Stimulated activated CD4-positive, alpha-beta T cell treated with anti-CD3 and anti-CD28 coated beads, Interleukin-15, amount 100 ng/mL, for 48 hours (primary cell): ENCODE measurements at places on chromosomes 2 and 18.

DNA sequence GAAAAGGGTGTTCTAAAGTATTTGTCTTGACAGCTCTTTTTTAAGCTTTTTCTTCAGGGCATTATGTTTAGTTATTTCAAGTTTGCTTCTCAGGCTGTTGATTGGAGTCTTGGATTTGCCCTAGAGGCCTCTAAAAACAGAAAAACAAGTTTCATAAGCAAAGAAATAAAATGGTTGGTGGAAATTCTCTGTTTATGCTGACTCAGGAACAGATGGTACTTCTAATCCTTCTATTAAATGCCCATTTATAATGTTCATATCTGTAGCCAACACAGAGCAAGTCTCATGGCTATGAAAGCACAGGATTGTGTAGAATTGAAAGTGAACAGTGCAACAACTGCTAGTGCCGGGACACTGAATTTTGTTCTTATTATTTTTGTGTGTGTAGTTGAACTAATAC lies 60.4 kb downstream of the KCNJ3 start:
- no peak for DNase-seq

DNA sequence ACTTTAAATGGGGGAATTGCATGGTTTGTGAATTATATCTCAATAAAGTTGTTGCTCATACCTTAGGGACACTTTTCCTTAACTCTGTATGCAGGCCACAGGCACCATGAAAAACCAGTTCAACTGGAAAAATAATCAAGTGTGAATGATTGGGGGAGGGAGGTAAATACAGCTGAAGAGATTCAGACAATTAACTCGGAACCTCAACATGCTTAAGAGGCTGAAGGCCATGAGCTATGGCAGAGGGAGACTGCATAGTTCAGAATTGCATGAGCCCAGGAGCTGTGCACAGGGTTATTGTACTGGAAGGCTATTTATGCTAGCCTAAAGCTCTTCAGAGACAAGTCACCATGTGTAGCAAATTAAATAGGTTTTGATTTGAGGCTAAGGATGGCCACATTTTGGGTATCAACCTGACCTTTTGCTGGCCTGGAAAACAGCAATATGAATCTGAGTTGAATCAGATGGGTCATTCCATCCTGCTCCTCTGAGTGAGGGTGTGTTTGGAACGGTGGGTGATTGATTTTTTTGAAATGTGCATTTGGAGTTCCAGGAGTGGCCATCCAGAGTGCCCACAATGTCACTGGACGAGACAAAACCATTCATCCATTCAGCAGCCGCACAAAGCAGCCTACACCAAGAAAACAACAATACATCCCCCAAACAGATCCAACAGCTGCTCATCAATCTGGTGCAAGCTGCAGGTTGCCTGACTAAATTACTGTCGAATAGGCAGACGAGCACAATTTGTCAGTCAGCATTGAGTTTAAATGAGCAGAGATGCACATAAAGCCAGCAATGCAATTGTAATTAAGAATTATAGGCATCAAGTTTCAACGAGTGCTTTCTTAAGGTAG lies 42.5 kb downstream of the HRH4 start:
- DNase-seq: no peak

GRCh38 chr18:42914476-42914875 lies 201.0 kb downstream of the RIT2 start:
- no peak for DNase-seq

DNA sequence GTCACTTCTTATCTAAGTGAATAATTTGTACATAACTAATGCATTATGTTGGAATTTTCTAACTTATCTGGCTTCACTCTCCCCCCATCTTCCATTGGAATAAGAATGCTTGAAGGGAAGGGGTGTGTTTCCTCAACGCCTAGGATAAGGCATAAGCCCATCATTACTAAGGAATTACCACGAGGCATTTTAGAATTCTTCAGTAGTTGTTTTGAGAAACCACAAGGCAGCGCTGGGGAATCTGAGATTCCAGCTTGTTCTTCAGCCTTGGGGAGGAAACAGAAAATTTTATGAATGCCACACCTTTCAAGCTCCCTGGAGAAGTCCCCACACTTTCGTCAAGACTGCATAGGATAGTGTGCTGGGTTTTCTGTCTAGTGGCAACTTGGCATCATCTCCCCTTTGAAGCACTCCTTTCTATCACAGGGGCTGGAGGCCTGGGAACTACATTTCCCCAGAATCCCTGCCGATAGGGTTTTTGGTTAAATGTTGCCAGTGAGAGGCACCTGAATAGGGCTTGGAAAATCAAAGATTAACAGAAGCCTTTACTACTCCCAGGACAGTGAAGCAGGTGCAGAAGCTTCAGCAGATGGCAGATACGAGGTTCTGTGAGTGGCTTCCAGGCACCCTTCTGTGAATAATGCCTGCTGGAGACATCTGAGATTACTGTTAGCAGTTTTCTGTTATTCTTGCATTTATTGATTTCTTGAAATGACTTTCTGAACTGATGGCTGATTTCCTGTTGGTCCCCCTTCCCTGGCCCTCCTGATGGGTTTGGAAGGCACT lies 192.7 kb upstream of the REV1 start:
- no peak for DNase-seq

DNA sequence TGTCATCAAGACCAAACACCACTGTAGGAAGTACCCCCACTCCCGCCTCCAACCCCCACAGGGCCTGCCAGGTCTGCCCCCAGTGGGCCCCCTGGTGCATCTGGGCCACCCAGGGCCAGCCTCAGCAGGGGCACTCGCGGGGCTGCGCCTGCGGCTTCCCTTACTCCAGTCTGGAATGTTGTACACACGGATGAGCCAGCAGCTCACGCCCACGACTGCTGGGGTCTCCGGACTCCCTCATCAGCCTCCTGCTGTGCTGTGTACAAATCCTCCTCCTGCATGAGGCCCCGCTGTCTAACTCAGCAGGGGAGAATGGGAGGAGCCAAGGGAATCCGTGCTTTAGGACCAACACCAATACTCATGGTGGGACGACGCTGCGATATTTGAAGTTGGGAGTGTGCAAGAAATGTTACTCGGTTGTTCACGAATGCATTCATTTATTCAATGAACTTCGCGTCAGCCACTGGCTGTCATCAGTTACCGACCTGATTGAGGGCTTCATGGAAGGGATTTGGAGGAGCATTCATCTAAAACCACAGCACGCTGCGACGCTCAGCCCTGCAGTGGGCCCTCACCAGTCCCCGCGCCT lies 654 bp upstream of the ASB1 start:
- no peak for DNase-seq

GRCh38 chr18:78672862-78673446 lies 306.7 kb upstream of the SALL3 start:
- DNase-seq: no peak

DNA sequence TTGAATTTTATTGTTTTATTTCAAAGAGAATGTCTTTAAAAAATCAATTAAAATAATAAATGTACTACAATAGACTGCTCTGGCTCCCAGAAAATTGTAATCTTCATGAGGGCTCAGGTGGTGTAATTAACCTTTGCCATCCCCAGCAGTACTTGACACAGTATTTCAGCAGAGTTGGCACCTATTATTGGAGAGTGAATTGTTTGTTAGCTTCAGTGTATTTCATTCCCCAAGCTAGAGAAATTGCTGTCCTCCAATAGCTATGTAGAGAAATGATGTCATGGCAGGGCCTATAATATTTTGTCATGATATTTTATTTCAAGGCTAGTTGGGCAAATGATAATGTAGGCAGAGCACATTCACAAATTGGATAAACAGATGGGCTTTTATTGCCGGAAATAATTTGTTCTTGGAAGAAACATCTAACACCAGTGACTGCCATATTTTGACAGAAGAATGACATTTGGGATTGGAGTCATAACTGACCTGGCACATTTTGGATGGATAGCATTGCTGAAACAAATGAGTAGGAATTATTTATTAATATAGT lies 712.0 kb upstream of the NXPH2 start:
- no peak for DNase-seq

DNA sequence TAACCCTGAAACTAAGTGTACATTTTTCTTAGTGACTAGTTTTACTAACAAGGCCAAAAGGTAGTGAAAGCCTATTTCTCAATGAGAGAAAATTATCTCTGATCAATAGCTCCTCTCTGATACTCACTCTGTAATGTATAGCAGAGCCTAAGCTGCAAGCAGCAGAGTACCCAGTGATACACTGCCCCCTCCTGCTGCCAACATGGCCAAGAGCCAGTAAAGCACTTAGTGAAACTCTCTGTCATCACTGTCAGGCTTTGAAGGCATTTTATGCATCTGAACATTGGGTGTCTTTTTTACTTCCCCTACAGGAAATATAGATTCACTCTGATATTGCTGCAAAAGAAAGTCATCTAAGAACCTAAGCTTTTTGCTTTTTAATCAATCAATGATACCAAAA lies 784.1 kb upstream of the CDH7 start:
- no peak for DNase-seq

GRCh38 chr2:236054621-236055305 lies 113.4 kb downstream of the GBX2 start:
- no peak for DNase-seq

DNA sequence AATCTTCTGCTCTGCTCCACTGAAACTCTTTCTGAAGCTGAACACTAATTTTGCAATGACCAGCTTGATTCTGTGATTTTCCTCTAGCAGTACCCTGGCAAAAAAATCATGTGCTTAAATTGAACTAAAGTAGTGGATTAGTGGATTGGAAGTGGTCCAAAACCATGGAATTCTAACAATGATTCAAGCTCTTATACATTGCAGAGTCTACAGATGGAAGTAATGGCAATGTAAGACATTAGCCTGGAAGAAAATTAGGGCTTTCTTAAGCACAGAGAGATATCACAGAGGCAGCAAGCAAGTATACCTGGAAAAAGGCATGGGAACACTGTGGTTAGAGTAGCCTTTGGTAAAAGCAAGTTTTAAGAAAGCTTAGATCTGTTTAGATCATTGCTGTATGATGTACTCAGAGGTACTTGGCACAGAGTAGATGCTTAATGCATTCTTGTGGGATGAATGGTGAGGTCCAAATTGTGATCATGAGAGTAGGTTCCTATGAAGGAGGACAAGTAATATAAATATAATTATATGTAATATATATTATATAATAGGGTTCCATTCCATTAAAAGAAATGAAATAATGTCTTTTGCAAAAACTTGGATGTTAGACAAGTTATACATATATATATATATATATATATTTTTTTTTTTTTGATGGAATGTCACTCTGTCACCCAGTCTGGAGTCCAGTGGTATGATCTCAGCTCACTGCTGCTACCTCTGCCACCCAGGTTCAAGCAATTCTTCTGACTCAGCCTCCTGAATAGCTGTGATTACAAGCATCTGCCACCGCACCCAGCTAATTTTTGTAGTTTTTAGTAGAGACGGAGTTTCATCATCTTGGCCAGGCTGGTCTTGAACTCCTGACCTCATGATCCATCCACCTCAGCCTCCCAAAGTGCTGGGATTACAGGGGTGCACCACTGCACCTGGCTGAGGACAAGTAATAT lies 172.2 kb upstream of the SCN7A start:
- no peak for DNase-seq

DNA sequence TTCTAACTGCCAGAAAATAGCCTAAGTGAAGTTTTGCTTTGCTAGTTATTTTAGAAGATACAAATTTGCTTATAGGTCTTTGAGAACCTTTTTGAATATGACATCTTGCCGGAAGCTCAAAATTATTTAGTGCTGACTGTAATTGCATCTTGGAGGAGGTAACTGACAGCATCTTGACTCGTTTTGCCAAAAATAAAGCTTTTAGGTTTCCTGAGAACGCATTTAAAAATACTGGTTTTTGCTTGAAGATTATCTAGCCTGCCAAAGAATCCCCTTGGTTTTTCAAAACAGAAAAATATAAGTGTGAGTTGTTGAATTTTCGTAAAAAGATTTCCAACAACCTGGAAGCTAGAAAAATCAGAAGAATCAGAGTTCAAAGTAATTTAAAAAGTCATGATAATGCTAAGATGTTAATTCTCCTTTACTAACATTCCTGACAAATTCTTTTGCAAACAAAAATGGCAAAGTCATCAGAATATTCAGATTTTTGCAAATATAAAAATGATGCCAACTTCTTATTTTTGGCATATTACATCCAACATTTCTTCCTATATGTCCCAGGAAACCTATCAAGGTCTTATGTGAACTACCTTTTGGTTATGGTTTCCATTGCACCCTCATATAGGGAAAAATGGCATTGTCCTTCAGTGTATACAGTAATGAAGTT lies 178.0 kb upstream of the SLC8A1 start:
- no peak for DNase-seq

DNA sequence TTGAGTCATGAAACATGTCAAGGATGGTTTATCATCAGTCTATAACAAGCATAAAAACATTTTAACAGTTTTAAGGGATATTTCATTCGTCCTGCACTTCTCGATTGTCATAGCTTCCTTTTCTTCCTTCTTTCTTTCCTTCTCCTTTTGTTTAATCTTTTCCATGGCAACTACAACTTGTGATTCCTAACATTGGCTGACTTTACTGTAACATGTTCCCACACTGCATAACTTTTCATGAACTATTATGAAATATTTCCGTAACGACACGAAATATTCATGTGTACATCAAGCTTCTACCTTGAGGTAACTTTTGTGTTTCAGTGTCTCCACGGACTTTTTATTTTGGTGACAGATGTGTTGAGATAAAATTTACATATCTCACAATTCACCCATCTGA lies 134.4 kb downstream of the ACTR3 start:
- DNase-seq: no peak

DNA sequence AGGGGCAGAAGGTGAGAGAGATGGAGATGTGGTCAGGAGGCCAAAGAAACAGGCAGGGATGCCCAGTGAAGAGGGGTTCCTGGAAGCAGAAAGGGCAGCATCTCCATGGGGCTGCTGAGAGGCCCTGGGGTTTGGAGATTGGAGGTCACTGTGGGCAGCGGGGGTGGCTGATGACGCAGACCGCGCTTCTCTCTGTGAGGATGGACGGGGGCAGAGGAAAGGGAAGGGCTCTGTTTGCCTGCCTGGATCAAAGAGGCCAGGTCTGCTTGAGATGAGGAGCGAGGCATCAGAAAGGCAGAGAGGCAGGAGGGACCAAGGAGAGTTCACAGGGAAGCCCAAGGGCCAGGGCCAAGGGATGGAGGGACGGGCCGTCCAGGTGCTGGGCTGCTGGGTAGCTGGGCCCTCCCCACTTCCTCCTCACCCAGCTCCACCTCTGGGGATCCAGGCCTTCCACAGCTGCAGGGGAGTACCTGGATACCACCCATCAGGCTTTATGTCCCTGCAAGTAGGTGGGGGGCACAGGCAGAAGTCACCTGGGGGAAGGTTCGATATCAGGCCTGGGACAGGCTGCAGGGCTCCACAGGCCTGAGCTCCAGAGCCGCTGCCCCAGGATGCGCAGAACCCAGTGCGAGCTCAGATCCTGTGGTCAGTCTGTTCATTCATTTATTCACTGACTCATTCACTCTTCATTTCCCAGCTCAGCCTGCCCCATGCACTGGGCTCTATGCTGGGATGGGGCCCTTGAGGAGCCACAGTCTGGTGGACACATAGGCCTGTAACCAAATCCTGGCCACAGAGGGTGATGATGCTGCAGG lies 30.6 kb downstream of the ADRA2B start:
- DNase-seq: no peak

GRCh38 chr2:57862153-57862552 lies 184.5 kb upstream of the VRK2 start:
- no peak for DNase-seq

- no peak for DNase-seq
Measured at GRCh38 chr2:64168756-64169155, 24.5 kb upstream of the PELI1 start.

GRCh38 chr2:50069454-50069853 lies 915.1 kb upstream of the FSHR start:
- DNase-seq: no peak

- no peak for DNase-seq
Measured at GRCh38 chr2:163626639-163627109, 109.1 kb downstream of the FIGN start.
